ENCODE measurements at places on chromosomes 11 and 22.

GRCh38 chr11:16863389-16863788 is 124.9 kb downstream of the C11orf58 start:
- DNase-seq = no peak

- DNase-seq = no peak
Measured at GRCh38 chr11:106015066-106015465, 7.0 kb downstream of the MSANTD4 start.

DNA sequence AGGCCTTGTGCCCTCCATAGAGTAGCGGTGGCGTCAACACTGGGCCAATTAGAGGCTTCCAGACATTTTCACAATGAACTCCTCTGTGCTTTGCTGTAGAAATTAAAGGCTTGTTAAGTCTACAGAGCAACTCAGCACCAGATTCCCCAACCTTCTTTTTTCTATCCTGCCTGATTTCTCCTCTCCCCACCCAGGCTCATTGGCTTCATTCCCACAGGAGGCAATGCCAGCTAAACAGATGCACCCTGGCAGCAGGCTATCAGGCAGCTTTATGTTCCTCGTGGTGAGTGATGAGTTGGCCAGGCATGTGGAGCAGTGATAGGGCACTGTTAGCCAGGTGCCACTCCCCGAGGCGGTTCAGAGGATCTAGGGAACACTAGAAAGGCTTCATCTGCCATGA is 4.8 kb downstream of the DIXDC1 start:
- DNase-seq = no peak

GRCh38 chr22:28989035-28989464 is 72.6 kb downstream of the C22orf31 start:
- DNase-seq = no peak

DNA sequence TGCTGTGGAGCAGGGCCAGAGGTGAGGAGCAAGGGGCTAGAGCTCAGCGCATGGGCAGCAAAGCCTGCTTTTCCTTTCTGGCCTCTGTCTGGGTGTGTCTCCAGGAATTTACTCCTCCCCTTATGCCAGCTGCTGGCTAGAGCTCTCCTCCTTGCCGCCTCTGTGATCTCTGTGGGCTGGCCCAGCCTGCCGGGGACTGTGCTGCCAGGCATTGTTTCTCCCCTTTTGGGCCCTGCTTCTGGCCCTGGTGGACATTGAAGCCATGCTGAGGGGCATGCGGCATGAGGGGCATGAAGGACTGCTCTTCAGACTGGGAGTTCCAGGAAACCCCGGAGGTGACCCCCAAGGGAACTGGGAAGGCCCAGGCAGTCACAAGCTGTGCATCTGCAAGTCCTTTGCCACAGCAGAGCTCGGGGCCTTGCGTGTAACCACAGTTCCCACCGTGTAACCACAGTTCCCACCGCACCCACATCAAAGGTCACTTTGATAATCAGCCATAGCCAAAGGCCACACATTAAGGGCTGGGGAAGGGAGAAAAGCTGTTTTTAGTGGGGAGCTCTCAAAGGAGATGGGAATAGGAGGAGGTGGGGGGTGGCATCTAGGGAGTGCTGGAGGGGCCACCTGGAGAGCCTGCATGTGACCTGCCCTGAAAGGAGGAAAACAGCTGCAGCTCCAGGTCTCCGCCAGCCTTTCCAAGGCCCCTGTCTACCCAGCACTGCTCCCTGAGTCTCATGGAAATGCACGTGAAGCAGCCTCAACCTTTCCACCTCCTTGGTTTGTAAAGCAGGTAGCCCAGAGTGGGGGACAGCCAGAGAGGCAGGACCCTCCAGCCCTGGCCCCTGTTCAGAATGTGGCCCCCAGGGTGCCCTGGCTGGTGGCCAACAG is 62.3 kb downstream of the PPFIBP2 start:
- DNase-seq = peak; percentile 26

GRCh38 chr22:43356881-43357280 is 13.7 kb upstream of the SCUBE1 start:
- DNase-seq = no peak

GRCh38 chr11:117073539-117073938 is 24.7 kb downstream of the SIK3 start:
- DNase-seq = no peak

GRCh38 chr11:94533206-94533605 is 10.5 kb upstream of the FUT4 start:
- DNase-seq = no peak

- DNase-seq = no peak
Measured at GRCh38 chr22:31826443-31826842, 72.6 kb downstream of the DEPDC5 start.

- no peak for DNase-seq
Measured at GRCh38 chr11:34050581-34051348, 766 bp upstream of the CAPRIN1 start.

- no peak for DNase-seq
Measured at GRCh38 chr22:24977370-24978221, 25.1 kb downstream of the KIAA1671 start.

DNA sequence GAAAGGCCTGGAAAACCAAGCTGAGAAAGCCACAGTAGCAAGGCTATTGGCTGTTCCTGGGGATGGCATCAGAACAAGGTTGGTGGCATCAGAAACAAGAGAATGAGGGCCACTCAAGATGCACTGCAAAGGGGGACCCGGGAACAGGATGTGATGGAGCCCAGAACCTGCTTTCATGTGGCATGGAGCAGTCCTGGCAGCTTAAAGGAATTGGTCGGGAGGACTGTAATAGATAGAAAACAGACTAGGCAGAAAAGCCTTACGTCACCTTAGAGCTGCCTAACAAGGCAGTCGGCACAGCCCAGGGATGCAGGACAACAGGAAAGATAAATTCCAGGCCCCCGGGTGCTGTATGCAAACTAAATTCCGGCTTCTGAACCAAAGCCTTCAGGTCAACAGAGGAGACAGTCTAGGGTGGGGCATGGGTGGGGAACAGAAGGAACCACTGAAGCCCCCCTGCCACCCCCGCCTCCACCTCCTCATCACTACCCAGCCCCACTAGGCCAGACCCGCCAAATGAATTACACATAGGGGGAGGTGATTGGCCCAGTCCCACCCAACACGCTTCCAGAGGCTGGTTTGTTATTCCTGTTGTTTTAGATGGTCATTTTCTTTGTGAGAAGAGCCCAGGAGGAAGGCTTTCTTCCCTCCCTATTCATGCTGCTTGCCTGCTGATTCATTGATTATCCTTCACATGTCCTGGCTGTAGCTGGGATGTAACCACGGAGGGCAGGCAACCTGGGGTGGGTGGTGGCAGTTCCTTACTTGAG is 25.7 kb upstream of the LRRC55 start:
- DNase-seq = no peak

DNA sequence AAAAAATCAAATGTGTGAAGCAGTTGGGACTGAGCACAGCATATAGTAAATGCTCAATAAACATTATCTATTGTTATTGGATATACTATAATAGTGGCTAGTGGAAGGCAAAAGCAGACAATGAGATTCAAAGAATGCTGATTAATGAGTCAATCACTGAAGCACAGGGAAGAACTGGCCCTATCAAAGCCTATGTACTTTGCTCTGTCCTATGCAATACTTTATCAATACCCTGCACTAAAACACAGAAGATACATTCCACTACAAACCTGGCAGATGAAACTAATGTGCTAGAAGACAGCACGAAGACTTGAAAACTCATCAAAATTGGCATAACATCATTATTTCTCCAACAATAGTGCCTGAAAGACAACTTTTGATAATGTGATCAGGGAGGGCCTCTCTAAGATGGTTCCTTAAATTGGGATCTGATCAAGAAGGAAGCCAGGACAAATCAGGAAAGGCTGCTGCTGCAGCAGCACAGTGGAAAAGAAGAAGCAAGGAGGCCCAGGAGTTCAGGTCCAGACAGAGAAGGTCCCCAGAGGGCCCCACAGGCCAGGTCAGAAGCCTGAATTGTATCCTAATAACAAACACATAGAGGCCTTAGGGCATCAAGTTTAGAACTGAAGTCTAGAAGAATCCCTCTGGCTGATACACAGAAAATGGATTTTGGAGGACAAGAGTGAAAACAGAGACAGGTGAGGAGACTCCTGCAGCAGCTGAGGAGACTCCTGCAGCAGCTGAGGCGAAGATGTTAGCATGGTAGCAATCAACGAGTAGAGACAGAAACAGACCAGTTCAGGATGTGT is 18.6 kb downstream of the PI4KA start:
- DNase-seq = no peak
